ENCODE measurements at places on chromosomes 1 and 21.

DNA sequence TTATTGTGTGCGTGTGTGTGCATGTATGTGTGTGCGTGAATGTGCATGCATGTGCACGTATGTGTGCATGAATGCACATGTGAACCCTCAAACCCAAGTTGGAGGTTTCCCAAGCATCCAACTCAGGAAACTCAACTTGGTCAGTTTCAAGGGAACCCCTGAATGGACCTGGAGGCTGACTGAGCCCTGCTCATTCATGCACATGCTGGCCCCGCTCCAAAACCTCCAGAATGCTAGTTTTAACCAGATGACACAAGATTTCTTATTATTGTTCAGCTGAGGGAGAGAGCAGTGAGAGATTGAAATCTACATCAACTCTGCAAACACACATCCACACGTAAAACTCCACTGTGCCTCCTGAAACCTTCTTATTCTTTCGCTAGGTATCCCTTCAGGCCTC is 104.4 kb downstream of the OMA1 start:
- peak; percentile 75 for DNase-seq

GRCh38 chr21:39869141-39869818 is 2.0 kb downstream of the PCP4 start:
- DNase-seq: peak; percentile 65

DNA sequence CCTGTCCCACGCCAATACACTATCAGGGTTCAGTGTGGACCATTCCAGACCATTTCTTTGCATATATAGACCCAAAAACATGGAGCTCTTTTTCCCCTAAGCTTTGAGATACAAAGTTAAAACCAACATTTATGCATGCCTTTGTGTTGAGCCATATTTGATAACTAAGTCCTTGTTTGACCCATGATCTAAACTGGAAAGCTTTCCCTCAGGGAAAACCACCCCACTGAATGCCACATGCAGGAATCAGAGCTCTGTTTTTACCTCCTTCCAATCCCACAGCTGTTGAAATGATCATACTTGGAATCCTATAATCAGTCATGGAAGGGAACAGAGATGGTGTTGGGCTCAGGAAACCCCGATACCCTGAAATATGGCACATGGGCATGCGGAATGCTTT is 14.8 kb upstream of the SLC45A1 start:
- DNase-seq: no peak

DNA sequence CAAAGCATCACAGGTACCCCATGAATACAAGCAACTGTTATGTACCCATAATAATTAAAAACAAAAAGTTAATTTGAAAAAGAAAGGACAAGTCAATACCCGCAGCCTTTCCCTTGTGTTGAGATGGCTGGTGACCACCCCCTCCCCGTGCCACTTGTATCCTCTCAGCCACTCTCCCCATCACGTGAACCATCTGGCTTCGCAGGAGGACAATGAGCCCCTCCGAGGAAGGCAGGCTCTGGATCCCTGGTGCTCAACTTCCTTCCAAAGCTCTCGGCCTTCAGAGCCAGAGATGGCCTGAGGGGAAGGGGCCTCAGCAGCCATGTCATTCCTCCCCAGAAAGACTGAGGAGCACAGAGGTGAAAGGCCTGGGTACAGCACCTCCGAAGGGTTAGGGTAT is 120.4 kb upstream of the RAB4A start:
- no peak for DNase-seq

DNA sequence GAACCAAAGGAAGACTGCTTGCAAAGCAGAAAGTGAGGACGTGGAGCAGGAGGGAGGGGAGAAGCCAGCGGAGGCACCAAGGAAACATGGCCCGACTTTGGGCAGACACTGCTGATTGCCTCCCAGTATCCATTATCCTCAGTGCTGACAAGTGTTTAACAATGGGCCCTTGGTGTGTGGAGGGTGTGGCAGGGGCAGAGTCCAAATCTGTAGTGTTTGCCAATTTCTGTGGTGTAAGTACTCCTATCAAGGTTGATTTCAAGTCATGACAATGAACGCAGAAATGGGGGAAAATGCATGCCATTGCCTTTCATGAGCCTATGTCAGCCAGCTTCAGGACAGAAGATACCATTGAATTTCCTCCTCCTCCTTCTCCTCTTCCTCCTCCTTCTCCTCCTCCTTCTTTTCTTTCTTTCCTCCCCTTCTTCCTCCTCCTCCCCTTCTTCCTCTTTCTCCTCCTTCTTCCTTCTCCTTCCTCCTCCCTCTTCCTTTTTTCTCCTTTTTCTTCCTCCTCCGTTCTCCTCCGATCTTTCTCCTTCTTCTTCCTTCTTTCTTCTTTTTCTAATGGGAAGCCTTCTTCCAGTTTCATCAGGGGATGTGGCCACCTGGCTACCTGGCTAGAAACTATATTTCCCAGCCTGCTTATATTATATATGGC is 10.3 kb upstream of the PHC2 start:
- no peak for DNase-seq
